ENCODE measurements at places on chromosomes 6 and 20. TPM values are rescaled to one million over a fixed set of nuclear protein-coding genes. Genes with fewer than 3 reads are reported as not detected.

DNA sequence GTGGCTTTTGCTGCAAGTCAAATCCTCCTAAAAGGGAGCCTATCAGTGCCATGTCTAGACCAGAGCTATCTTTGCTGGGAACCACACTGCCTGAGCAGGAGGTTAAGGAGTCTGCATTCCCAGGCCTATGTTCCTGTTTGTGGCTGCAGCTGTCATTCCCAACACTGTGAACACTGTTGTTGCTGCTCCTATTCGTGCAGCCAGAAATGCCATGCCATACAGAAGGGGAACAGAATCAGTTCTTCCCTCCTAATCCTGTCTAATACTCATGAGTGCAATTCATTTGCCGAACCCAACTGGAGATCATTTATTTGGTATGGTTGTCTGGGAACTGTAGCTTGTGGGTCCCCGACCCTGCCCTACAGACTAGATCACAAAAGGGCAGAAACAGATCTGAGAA is 406.5 kb upstream of the GJE1 start:
- no peak overlapping the region for H3K4me3 ChIP-seq
- no peak overlapping the region for H3K27ac ChIP-seq
- no peak for ATAC-seq
- no peaks in the 10 kb centered on the region for H3K27me3 ChIP-seq
- H3K4me1 ChIP-seq = no peaks in the 10 kb centered on the region

- H3K27me3 ChIP-seq = no peaks in the 10 kb centered on the region
- no peak overlapping the region for H3K4me3 ChIP-seq
- no peak for ATAC-seq
These were observed 308.2 kb upstream of the SGK1 start for GRCh38 chr6:134626086-134626485.

DNA sequence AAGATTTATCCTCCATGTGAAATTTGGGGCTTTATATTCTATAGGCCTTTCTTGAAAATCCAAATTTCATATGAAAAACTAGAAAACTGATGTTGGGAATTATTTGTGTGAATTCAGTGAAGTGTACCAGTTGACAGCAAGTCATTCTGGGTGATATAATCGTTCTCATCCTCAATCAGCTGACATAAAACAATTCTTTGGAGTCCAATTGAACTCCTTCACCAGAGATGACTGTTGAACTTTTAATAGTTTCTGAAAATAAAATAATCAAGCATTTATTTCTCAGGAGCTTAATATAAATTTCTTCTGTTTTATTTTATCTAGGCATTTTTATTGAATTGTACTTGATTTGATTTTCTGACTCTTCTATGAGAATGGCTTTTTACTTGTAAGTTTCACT is 92.6 kb downstream of the ADGRB3 start:
- H3K27ac ChIP-seq = no peak overlapping the region
- ATAC-seq = no peak
- H3K27me3 ChIP-seq = no peaks in the 10 kb centered on the region
- H3K36me3 ChIP-seq = no peaks in the 10 kb centered on the region

Gene RWDD2A
- 6.4 TPM for total RNA-seq

Gene IBTK
- total RNA-seq = 27.3 TPM

GRCh38 chr6:94902974-94903628 is 674.2 kb upstream of the MANEA start:
- no peak for ATAC-seq
- no peaks in the 10 kb centered on the region for H3K4me1 ChIP-seq
- H3K27ac ChIP-seq = no peak overlapping the region
- no peaks in the 10 kb centered on the region for H3K27me3 ChIP-seq

DNA sequence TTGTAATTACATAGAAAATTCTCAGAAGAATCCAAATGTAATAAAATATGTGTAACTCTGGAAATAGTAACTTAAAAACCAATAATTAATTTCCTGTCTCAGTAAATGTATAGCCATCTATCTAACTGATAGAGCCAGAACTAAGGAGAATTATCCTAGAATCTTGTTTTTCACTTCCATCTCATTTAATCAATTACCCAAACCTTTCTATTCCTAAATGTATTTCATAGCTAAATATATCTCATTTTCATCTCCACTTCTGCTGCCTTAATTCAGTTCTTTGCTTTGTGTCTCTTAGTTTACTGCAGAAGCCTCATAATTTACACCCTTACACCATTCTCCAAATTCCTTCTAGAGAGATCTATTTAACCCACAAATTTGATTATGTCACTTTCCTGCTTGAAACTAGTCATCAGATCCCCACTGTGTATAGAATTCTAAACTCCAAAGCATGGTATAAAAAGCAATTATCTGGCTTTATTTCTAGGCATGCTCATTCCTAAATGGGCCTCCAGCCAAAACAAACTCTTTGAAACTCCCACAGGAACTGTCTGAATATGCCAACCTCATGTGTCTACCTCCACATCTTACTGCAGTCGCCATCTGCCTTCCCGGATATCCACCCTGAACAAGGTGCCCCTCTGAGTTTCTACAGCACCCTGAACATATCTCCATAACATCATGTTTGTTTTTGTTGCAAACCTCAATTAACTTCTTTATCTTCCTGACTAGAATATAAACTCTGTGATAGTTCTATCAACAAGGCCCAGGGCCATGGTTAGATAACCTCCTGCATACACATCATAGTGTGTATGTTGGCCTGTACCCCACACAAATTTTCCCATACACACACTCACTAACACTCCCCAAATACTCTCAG is 70.5 kb upstream of the ADTRP start:
- no peak overlapping the region for H3K4me3 ChIP-seq
- no peak overlapping the region for H3K27ac ChIP-seq
- ATAC-seq = no peak
- no peaks in the 10 kb centered on the region for H3K27me3 ChIP-seq

- H3K27me3 ChIP-seq = no peaks in the 10 kb centered on the region
- no peak overlapping the region for H3K4me3 ChIP-seq
- H3K27ac ChIP-seq = no peak overlapping the region
- ATAC-seq = no peak
These were observed 12.9 kb upstream of the GFOD1 start for GRCh38 chr6:13500264-13500663.

Gene SLC17A9
- 4.6 TPM for total RNA-seq

Gene SIRPG
- total RNA-seq = 0.62 TPM

DNA sequence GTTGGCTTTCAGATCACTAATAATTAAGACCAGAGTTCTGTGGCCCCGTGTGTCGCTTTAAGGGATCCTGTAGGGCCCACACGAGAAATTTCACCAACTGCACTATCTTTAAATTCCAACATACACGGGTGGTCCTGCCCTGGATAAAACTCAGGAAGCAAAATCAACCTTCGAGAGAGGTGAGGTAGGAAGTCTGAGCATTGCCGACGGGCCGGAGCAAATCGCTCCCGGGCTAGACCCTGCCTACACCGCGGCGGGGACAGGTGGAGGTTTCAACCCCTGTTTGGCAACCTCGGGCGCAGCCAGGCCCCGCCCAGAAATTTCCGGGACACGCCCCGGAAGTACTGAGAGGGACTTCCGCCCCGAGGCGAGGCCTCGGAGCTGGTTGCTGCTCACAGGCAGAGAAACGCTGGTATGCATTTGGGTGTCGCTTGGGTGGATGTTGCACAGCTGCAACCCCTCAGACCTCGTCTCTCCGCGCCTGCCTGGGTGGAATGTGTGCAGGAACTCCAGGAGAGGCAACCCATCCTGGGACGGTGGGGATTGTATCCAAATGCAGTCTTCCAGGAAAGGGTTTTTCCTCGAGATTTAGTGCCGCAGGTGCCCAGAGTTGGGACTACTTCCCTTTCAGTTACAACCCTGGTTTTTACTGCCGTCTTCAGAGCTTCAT is 19.9 kb downstream of the ZKSCAN8 start:
- H3K36me3 ChIP-seq = no peaks in the 10 kb centered on the region
- no peak overlapping the region for H3K27ac ChIP-seq
- peak overlapping the region; percentile 52 for H3K4me3 ChIP-seq
- no peaks in the 10 kb centered on the region for H3K4me1 ChIP-seq
- peak; percentile 79 for ATAC-seq
- H3K27me3 ChIP-seq = no peaks in the 10 kb centered on the region

GRCh38 chr6:65819152-65819551 is 112.1 kb upstream of the EYS start:
- no peak for ATAC-seq
- H3K4me1 ChIP-seq = no peaks in the 10 kb centered on the region
- no peak overlapping the region for H3K27ac ChIP-seq
- no peaks in the 10 kb centered on the region for H3K27me3 ChIP-seq
- H3K36me3 ChIP-seq = no peaks in the 10 kb centered on the region

DNA sequence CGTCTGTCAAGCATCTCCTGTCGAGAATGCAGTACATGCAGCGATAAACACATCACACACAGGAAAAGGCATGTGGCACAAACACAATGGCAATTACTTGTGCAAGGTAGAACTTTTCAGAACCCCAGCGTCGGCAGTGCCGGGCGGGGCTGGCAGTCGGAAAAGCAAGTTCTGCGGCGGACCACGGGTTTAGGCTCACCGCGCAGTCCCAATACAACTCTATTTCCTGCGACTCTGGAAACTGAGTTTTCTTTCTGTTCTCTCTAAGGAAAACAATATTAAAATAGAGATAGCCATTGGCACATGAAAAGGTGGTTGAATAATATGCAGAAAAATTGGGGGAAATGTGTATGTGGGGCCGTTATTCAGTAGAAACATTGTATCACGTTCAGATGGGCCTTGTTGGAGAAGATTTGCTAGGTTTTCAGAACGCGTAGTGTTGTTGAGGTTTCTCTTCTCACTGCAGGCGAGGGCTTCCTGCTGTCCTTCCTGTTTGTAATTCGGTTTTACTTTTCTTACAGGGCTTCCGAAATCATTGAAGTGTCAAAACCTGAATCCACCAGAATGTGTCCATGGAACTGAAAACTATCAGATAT is 369.5 kb downstream of the THBS2 start:
- ATAC-seq = no peak
- H3K4me3 ChIP-seq = peak overlapping the region; percentile 19
- H3K27me3 ChIP-seq = peaks cover 5% of the 10 kb centered on the region
- no peak overlapping the region for H3K27ac ChIP-seq
- H3K36me3 ChIP-seq = no peaks in the 10 kb centered on the region

Gene AVP
- not detected for total RNA-seq

- H3K4me1 ChIP-seq = no peaks in the 10 kb centered on the region
- H3K4me3 ChIP-seq = no peak overlapping the region
- no peak overlapping the region for H3K27ac ChIP-seq
- H3K27me3 ChIP-seq = no peaks in the 10 kb centered on the region
These were observed 65.2 kb downstream of the THBS2 start for GRCh38 chr6:169188475-169188874.

GRCh38 chr6:294656-295565 is 2.6 kb downstream of the DUSP22 start:
- no peaks in the 10 kb centered on the region for H3K36me3 ChIP-seq
- H3K27ac ChIP-seq = no peak overlapping the region
- peaks cover 6% of the 10 kb centered on the region for H3K27me3 ChIP-seq

- H3K27me3 ChIP-seq = no peaks in the 10 kb centered on the region
- peaks cover 15% of the 10 kb centered on the region for H3K36me3 ChIP-seq
- ATAC-seq = peak; percentile 68
- no peak overlapping the region for H3K4me3 ChIP-seq
- H3K27ac ChIP-seq = peak overlapping the region; percentile 60
These were observed 84.9 kb upstream of the NAA20 start for GRCh38 chr20:19932170-19932667.

- no peaks in the 10 kb centered on the region for H3K27me3 ChIP-seq
- peaks cover 11% of the 10 kb centered on the region for H3K4me1 ChIP-seq
- ATAC-seq = no peak
- no peak overlapping the region for H3K27ac ChIP-seq
These were observed 267.2 kb downstream of the ADGRG6 start for GRCh38 chr6:142568857-142569597.

GRCh38 chr20:47392721-47393073 is 36.2 kb upstream of the ZMYND8 start:
- H3K36me3 ChIP-seq = no peaks in the 10 kb centered on the region
- H3K27ac ChIP-seq = no peak overlapping the region
- H3K4me3 ChIP-seq = no peak overlapping the region
- H3K27me3 ChIP-seq = no peaks in the 10 kb centered on the region
- peaks cover 6% of the 10 kb centered on the region for H3K4me1 ChIP-seq
- no peak for ATAC-seq

- ATAC-seq = no peak
- no peaks in the 10 kb centered on the region for H3K4me1 ChIP-seq
- no peaks in the 10 kb centered on the region for H3K36me3 ChIP-seq
These were observed 1.8 kb downstream of the EPB41L2 start for GRCh38 chr6:131061041-131061750.

Gene ARMH2
- not detected for total RNA-seq

DNA sequence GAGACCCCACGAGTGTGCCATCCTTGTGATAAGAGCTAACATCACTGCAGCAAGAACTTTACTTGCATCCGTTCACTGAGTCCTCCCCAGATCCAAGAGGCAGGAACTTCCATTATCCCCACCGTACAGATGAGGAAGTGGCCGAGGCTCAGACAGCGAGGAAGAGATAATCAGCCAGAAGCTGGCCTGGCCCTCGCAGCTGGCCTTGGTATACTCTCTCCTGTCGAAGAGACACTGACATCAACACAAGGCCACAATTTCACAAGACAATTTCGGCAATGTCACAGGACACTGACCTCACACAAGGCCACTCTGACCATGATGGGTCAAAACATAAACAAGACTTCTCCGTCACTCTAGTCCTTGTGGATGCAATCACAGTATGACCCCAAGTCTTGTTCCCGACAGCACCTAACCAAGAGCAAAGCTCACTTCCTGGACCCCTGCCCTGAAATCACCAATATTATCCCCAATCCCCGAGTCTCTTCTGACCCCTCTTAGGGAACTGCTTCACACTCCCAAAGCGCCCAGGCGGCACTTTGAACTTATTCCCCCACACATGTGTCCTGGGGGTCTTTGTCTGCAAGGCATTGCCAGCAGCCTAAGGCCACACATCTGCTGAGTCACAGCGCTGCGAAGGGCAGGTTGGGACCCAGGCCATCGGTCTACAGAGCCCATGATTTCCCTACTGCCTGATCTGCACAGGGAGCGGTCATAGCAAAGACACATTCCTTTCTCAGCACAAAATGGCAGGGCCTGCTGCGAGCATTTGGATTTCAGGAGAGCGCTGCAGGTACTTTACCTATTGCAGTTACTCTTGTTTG is 14.8 kb upstream of the VAPB start:
- H3K27me3 ChIP-seq = peaks cover 5% of the 10 kb centered on the region
- no peak for ATAC-seq
- H3K4me3 ChIP-seq = no peak overlapping the region

Gene CFB
- total RNA-seq = 15.5 TPM

DNA sequence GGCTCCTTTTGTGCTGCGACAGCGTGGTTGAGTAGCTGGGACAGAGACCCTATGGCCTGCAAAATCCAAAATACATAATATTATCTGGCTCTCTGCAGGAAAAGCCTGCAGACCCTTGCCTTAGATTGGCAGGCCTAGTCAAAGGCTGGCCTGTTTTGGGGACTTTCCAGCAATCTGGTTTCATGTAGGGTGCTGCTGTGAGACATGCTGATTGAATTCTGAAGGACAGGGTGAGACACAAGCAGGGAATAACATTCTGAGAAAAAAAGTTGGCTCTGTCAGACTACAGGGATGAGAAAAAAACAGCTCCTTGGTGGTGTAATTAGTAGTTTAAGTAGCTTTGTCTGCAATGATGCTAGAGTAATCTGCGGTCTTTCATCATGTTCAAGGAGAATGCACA is 402.7 kb upstream of the AGPAT4 start:
- no peak overlapping the region for H3K4me3 ChIP-seq
- no peaks in the 10 kb centered on the region for H3K36me3 ChIP-seq
- no peak for ATAC-seq
- no peaks in the 10 kb centered on the region for H3K27me3 ChIP-seq
- peaks cover 4% of the 10 kb centered on the region for H3K4me1 ChIP-seq
